ENCODE measurements at places on chromosomes 7 and 10. TPM values are rescaled to one million over a fixed set of nuclear protein-coding genes. Genes with fewer than 3 reads are reported as not detected.

STEAP1B gene
- total RNA-seq, result 0.30 TPM

RGR gene
- total RNA-seq, result not detected

AZGP1 gene
- not detected for total RNA-seq

FFAR4 gene
- total RNA-seq, result not detected

ARHGAP22 gene
- total RNA-seq, result 0.25 TPM

SLIT1 gene
- 0.35 TPM for total RNA-seq
